ENCODE measurements at places on chromosomes 2 and 18.

- DNase-seq: no peak
These were observed 46.1 kb downstream of the CLASP1 start for GRCh38 chr2:121603185-121603584.

- no peak for DNase-seq
These were observed 342.6 kb downstream of the CELF4 start for GRCh38 chr18:37222999-37223378.

- DNase-seq: no peak
These were observed 145.7 kb downstream of the ZEB2 start for GRCh38 chr2:144374163-144374661.

- no peak for DNase-seq
These were observed 125.5 kb upstream of the SIX2 start for GRCh38 chr2:45134726-45135125.

- DNase-seq: peak; percentile 62
These were observed 16.4 kb upstream of the CYP1B1 start for GRCh38 chr2:38092196-38092902.

- no peak for DNase-seq
These were observed 131.7 kb upstream of the FSHR start for GRCh38 chr2:49286045-49286444.

GRCh38 chr2:28054916-28055315 lies 164.4 kb downstream of the BABAM2 start:
- DNase-seq: no peak

- DNase-seq: no peak
These were observed 18.1 kb upstream of the TAF1B start for GRCh38 chr2:9824956-9825720.

- DNase-seq: no peak
These were observed 47.2 kb downstream of the NETO1 start for GRCh38 chr18:72820571-72820970.

DNA sequence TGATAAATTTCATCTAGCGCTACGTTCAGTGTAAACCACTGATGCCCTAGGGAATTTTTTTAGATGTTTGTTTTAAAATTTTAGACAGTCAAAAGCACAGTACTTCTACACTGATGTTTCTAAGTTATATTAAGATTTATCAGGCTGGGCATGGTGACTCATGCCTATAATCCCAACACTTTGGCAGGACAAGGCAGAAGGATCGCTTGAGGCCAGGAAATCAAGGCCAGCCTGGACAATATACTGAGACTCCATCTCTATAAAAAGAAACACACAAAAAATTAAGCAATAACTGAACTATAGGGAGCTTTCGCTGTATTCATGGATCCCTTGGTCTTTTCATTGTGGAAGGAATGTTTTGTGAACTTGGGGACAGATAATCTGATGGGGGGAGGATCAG lies 50.6 kb upstream of the MAPRE2 start:
- DNase-seq: no peak

DNA sequence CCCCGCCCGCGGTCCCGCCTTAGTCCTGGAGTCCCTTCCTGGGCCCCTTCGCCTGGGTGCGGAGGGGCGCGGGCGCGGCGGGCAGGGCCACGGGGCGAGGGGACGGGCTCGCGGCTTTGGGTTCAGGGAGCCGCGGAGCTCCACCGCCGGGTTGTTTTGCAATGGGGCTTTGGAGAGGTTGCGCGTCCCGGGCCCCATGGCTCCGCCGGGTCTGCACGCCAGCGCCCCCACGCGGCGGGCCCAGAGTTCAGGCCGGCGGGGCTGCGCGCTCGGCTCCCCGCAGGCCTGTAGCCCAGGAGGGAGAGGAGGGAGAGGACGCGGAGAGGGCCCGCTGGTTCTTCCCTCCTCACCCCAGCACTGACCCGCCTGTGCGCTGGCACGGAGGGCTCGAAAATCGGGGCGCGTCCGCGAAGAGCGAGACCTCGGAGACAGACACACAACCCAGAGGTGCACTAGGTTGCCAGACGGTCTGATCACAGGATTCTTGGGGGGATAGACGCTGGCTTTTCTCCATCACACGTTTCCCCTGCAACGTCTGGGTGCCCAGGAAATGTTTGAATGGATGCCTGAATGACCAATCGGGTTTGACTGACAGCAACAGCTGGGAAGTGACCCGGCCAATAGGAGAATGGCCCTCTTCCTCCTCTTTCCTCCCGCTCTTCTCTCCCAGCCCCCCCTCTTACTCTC lies 4.9 kb upstream of the SIX2 start:
- peak; percentile 87 for DNase-seq

- no peak for DNase-seq
These were observed 620.3 kb upstream of the POU3F3 start for GRCh38 chr2:104233591-104233990.

GRCh38 chr18:59672235-59672711 lies 24.9 kb downstream of the CCBE1 start:
- DNase-seq: no peak

- no peak for DNase-seq
These were observed 167.6 kb downstream of the LAMA1 start for GRCh38 chr18:6949800-6950586.

GRCh38 chr2:240403396-240404104 lies 31.9 kb upstream of the GPC1 start:
- DNase-seq: no peak

DNA sequence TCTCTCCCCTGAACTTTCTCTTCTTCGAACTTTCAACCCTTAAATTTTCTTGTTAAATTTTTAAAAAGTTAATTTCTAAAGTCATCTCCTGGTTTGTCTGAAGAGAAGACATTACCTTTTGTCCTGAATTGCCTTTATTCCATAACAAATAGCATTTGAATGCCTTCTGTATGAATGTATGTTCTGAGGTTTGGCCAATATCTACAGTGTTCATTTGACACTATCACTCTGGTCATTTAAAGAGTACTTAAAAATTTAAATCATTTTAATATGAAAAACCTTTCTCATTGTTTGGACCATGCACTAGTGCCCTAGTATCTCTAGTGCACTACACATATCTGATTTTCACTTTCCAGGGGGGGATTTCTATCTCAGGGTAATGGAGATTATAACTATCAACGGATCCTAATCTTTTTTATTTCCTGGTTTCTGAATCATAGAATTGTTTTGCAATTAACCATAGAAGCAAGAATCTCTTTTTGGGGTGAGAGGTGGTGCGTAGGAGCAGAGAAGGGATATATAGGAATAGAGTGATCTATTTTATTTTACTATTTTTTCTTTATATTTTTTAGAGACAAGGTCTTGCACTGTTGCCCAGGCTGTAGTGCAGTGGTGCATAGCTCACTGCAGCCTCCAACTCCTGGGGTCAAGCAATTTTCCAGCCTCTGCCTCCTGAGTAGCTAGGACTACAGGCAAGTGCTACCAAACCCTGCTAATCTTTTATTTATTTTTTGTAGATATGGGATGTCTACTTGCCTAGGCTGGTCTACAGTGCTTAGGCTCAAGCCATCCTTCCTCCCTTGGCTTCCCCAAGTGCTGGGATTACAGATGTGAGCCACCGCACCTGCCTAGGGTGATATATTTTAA lies 25.5 kb downstream of the TANC1 start:
- no peak for DNase-seq

DNA sequence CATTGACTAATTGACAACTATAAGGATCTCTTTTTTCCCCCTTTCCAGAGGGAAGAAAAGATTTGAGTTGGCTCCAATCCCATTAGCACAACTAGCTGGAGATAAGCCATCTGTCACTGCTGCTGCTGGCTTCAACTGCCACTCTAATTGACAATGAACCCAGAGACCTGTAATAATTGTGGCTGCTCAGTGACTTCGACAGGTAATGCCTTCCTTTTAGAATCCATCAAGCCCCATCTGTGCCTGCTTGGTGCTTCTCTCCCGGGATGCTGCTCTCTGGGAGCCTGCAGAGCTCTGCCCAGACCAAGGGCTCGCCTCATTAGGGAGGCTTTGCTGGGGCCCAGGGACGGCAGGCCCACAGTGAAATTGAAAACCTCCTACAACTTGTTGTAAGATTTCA lies 376.7 kb upstream of the SOX11 start:
- no peak for DNase-seq

GRCh38 chr2:148959745-148960144 lies 78.8 kb upstream of the LYPD6B start:
- DNase-seq: no peak

GRCh38 chr2:72083751-72084583 lies 63.7 kb downstream of the CYP26B1 start:
- DNase-seq: no peak

- DNase-seq: no peak
These were observed 76.6 kb upstream of the ZNF516 start for GRCh38 chr18:76571689-76572088.

GRCh38 chr2:62641410-62641843 lies 64.1 kb upstream of the EHBP1 start:
- no peak for DNase-seq
